NCI-H526 treated with DMSO at 0.1 percent for 48 hours (cell line): ENCODE measurements at places on chromosomes 12 and 14.

DNA sequence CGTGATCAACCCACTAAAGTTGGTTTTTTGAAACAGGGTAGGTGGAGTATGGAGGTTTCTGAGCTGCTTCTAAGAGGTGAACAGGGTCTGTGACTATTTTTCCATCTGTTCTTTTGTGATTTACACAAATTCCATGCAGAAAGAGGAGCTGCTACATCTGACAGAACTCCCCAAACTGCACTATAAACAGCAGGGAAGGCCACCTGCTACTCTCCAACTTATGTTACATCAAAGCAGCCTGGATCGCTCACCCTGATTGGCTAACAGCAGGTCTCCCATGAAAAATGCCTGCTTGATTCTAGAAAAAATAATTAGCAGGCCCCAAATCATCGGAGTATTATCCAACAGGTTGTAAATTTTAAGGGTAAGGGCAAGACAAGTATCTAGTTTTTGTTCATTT, 282.9 kb upstream of the FLRT2 start:
- no peak for DNase-seq

GRCh38 chr12:111170543-111170942, 198.4 kb downstream of the PHETA1 start:
- DNase-seq: no peak

DNA sequence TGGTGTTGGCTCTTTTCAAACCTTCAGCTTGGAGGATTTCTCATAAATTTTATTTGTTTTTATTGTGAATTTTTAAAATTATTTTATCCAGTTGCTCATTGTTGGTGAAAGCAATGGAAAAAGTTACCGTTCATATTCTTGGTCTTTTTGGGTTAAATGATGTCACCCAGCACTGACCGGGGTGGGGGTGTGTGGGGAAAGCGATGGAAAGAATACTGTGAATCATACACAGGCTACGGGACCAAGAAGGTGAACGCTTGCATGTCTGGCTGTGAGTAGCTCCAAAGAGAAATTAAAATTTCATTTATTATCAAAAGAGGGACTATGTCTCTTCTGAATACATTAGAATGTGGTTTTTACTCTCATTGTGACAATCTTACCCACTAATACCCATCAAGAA, 430.1 kb downstream of the AEBP2 start:
- DNase-seq: no peak

DNA sequence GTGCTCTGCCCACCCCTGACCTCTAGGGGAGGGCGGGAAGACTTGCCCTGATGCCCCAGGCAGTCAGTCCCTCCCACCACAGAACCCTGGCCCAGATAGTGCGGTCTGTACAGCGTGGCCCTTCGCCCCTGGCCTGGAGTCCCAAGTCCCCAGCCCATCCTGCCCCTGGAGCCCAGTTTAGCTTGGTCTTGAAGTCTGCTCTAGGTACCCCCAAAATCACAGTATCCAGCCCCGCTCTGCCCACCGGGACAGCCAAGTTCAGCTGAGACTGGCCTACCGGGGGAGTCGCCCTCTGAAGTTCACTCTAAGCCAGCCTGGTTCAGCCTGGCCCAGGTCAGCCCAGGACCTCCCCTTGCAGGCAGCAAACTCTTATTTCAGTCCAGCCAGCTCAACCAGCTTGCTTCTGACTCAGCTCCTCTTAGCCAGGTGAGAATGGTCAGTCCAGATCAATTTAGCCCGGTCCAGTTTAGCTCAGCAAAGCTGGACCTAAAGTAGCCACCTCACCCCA, 75.9 kb downstream of the TMEM121 start:
- DNase-seq: no peak

DNA sequence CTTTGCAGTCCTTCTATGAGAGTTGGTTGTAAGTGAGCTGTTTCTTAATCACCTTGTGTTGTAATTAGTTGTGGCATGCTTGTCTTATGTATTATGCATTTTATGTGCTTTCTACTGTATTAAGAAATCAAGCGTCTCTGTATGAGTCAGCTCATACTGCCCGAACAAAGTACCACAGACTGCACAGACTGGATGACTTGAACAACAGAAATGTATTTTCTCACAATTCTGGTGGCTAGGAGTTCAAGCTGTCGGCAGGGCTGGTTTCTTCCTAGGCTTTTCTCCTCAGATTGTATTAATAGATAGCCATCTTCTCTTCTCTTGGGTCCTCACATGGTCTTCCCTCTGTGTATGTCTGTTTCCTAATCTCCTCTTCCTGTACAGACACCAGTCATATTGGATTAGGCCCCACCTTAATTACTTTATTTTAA, 77.7 kb downstream of the FLRT2 start:
- no peak for DNase-seq

GRCh38 chr14:64755781-64756221, 51.6 kb downstream of the PLEKHG3 start:
- DNase-seq: no peak

DNA sequence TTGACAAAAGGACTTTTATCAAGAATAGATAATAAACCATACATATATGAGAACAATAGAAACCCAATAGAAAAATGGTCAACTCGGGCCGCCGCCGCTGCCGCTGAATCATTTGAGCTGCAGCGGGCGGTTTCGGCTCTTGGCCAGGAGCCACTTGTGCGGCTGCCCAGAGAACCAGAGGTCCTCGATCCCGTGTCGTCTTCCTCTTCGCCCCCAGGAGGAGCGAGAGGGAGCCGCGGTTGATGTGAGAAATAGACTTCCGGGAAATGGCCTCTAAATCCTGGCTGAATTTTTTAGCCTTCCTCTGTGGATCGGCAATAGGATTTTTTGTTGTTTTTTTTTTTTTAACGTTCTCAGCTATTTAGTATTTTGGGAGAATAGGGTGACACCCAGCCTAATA, 44.8 kb downstream of the CPSF6 start:
- DNase-seq: no peak

DNA sequence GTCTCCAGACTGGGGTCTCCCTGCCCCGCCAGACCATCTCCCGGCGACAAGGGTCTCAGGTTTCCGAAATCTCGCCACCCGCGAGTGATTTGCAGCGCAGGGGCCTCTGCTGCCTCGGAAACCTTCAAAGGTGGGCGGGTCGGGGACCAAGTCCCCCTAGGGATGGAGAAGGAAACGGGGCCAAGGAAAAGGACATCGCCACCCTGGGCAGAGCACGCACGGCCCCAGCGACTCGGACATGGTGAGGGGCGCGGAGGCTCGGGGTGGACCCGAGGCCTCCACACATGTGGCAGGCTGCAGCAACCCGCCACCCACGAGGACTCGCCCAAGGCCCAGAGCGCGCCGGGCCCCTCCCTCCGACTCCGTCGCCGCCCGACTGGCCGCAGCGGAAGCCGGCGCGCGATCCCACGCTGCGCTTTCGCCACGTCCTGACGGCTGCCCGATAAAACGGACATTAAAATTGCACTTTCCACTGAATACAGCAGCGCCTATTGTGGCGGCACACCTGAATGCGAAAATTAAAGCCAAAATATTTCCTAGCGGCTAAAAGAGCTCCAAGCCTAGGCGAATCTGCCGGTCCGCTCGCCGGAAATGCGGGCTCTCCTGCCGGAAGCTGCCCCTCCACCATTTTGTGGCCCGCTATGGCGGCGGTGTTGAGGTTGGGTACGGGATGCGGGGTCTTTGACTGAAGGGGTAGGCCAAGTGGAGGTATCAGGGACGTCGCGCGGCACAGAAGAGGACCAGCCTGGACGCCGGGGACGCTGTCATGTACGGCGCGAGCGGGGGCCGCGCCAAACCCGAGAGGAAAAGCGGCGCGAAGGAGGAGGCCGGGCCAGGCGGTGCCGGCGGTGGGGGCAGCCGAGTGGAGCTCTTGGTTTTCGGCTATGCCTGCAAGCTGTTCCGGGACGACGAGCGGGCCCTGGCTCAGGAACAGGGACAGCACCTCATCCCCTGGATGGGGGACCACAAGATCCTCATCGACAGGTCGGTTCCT, at the start of gene SFSWAP:
Gene SFSWAP (plus strand): TSS at position 627 of the 994 bp plus-strand sequence. CDS start 140 bp downstream, at position 767.
- peak; percentile 81 for DNase-seq

GRCh38 chr12:103879048-103879692, 38.1 kb upstream of the NT5DC3 start:
- no peak for DNase-seq

GRCh38 chr12:121614872-121615467, 11.4 kb upstream of the ORAI1 start:
- DNase-seq: no peak

DNA sequence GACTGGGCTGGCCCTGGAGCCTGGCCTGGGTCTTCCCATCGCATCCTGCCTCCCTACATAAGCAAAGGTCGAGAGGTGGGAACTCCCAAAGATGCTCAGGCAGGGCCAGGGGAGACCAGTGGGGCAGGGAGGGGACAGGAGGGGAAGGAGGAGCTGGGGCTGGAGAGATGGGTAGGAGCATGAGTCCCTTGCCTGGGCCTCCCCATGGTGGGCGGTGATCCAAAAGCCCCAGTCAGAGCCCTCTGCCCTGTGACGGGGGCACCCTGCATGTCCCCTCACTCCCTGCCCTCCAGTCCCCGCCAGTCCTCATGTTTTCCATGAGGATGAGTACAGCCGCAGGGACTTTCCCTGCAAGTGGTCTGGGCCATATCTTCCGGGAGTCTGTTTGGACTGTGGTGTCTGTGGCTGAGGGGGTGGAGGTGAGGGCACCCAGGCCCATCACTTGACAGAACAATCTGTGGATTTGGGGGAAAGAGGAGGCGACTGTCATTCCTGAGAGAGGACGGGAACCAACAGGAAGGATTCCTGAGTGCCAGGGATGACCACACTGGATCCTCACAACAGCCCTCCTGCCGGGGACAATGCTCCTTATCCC, 9.3 kb downstream of the BDKRB2 start:
- DNase-seq: no peak

GRCh38 chr14:61585598-61586543, 109.4 kb upstream of the HIF1A start:
- no peak for DNase-seq
